Adrenal gland (tissue), 19 donors: ENCODE measurements at places on chromosomes 4 and X. TPM values are rescaled to one million over a fixed set of nuclear protein-coding genes. Genes with fewer than 3 reads are reported as not detected.

HSD17B13 gene
- 0.88 TPM for total RNA-seq

ITIH6 gene
- total RNA-seq = not detected

GLOD5 gene
- total RNA-seq = not detected

NPNT gene
- total RNA-seq = 11.5 TPM

CCKAR gene
- not detected for total RNA-seq

ASB12 gene
- total RNA-seq = 0.22 TPM

ZCCHC18 gene
- total RNA-seq = 0.38 TPM

UGDH gene
- total RNA-seq = 89.9 TPM

TGIF2LX gene
- not detected for total RNA-seq

MAP9 gene
- total RNA-seq = 12.3 TPM

VCX2 gene
- not detected for total RNA-seq

EDA gene
- 17.4 TPM for total RNA-seq

STBD1 gene
- 3.4 TPM for total RNA-seq

TKTL2 gene
- total RNA-seq = not detected

PF4V1 gene
- total RNA-seq = not detected

ZDHHC15 gene
- total RNA-seq = 3.3 TPM

FAM47E gene
- 8.0 TPM for total RNA-seq

ADH1A gene
- total RNA-seq = not detected

SPANXD gene
- not detected for total RNA-seq

NPY2R gene
- total RNA-seq = not detected

SLC10A4 gene
- not detected for total RNA-seq

COX7B2 gene
- not detected for total RNA-seq

PCSK1N gene
- total RNA-seq = 151 TPM

FGF5 gene
- total RNA-seq = not detected

IL15 gene
- total RNA-seq = 2.3 TPM

SUPT20HL1 gene
- total RNA-seq = 0.17 TPM

ZBTB33 gene
- 9.9 TPM for total RNA-seq

HTR2C gene
- total RNA-seq = not detected

SPON2 gene
- total RNA-seq = 101 TPM

ATP6AP1 gene
- 140 TPM for total RNA-seq

PPP1R2C gene
- not detected for total RNA-seq

CD99 gene
- total RNA-seq = 174 TPM

EGF gene
- 0.23 TPM for total RNA-seq

HMX1 gene
- total RNA-seq = not detected

SERPINA7 gene
- total RNA-seq = not detected

CPLX1 gene
- total RNA-seq = 1.8 TPM

TET2 gene
- total RNA-seq = 12.9 TPM

RAB28 gene
- total RNA-seq = 11.9 TPM

TRO gene
- total RNA-seq = 3.7 TPM

PPEF1 gene
- not detected for total RNA-seq

LRRC66 gene
- not detected for total RNA-seq

EFHC2 gene
- not detected for total RNA-seq

TLR6 gene
- 9.9 TPM for total RNA-seq

RASGEF1B gene
- total RNA-seq = 6.6 TPM

DUSP9 gene
- not detected for total RNA-seq

SLC4A4 gene
- 0.44 TPM for total RNA-seq

FAM53A gene
- total RNA-seq = 0.64 TPM

SPARCL1 gene
- 174 TPM for total RNA-seq

NPY1R gene
- total RNA-seq = 20.1 TPM

STK32B gene
- 0.33 TPM for total RNA-seq

DMP1 gene
- not detected for total RNA-seq
